ENCODE measurements at places on chromosomes 4 and X.

GRCh38 chr4:26346203-26346620, 25.4 kb downstream of the RBPJ start:
- no peak for DNase-seq

DNA sequence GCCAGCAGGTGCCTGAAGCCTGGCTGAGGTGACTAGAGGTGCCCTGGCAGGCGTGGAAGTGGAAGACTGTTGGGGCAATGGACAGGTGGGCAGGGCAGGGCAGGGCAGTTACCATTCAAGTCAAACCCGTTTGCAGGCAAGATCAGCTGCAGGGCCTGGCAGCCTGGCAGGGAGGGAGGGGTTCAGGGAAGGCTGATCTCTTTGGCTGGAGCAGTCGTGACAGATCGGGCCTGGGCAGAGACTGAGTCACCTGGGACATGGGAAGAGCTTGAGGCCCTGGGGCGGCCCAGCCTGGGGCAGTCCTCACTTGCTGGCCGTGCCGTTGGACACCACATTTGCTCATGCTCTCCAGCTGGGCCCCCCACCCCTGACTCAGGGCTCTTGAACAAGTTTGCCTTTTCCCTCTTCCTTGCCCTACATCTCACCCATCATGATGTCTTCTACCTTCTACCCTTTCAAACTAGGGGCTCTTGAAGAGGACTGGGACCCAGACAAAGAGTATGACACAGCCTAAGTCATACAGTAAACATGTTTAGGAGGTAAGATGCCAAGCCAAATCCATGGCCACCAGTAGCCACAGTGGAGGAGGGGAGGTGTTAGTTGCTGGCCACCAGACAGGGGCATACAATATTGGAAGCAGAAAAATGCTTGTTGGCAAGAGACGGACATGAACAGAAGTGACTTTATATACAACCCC, 2.0 kb upstream of the ZNF185 start:
- DNase-seq = no peak

DNA sequence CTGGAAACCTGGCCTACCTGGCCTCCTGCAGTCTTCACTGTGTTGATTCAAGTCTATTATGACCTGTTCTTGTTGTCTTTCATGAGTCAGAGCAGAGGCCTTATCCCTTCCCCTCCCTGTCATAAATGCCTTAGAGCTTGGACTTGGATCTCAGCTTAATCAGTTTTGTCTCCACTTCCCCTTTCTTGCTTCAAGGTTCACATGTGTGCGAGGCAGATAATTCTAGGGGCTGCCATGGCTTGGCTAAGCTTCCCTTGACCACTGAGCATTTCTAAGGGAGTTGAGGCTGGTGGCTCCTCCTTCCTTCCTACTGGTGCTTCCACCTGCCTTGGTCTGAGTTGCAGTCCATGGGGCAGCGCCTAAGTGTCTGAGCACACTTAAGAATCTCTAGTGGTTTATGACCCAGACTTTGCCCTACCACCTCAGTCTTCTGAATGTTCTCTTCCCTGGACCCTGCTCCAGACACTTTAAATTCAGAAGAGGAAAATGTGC, 1.7 kb upstream of the HEPH start:
- no peak for DNase-seq

- no peak for DNase-seq
Observed at GRCh38 chrX:143027275-143027674, 1.5 kb downstream of the SPANXN4 start.

DNA sequence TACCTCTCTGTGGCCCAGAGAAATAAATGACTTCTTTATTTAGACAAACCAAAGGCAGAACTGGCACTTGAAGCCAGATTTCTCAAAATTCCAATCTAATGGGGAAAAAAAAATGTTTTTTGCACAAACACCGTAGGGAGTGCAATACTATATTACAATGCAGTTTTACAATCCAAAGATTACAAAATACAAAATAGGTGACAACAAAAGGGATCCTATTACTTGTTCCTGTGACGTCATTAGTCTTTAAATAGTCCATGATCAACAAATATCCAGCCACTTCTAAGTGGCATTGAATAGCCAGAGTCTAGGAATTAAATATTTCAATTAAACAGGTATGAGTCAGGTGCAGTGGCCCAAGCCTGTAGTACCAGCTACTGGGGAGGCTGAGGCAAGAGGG, 3.0 kb upstream of the APBB2 start:
- no peak for DNase-seq

DNA sequence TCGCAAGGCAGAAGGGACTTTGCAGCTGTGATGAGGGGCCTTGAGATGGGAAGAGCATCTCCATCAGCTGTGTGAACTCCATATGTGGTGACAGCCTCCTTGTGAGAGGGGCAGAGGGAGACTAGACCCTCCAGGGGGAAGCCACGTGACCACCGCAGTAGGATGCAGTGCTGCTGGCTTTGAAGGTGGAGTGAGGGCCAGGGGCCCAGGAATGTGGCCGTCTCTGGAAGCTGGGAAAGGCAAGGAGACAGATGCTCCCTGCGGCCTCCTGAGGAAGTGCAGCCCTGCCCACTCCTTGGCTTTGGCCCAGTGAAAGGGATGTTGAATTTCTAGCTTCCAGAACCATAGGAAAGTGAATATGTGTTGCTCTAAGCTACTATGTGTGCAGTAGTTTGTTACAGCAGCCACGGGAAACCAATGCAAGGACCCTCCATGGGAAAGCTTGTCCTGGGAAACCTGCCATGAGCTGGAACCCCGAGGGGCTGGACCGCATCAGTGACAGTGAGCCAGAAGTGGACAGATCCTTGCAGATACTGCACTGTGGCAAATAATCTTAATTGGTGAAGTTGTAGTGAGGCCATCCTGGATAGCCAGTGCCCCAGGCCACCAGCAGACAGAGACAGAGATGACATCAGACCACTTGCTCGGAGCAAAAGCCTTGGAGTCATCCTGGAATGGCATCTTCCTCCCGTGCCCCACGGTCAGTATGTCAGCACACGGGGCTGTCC, 35.4 kb upstream of the SORCS2 start:
- no peak for DNase-seq

GRCh38 chrX:10755439-10756334, 135.3 kb upstream of the MID1 start:
- DNase-seq = no peak

GRCh38 chr4:83240379-83240875, 44.2 kb downstream of the COQ2 start:
- DNase-seq = no peak

All from stimulated activated CD8-positive, alpha-beta memory T cell treated with anti-CD3 and anti-CD28 coated beads, Interleukin-12 subunit alpha, Interleukin-12 subunit beta, amount 100 ng/mL, for 1 hour (primary cell).